ENCODE measurements at places on chromosomes 1 and 21.

DNA sequence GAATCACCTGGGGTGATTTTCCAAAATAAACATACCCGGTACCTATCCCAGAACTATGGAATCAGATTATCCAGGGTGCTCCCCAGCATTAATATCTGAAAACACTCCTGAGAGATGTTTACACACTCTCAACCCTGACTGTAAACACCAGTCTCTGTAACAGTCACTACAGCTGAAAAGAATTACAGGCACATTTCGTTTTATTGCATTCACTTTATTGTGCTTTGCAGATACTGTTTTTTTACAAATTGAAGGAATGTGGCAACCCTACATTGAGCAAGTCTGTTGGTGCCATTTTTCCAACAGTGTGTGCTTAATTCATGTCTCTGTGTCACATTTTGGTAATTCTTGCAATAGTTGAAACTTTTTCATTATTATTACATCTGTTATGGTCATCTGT is 31.8 kb downstream of the HSF2BP start:
- no peak for DNase-seq

GRCh38 chr1:228345201-228345930 is 61.3 kb downstream of the TRIM11 start:
- DNase-seq, result no peak

DNA sequence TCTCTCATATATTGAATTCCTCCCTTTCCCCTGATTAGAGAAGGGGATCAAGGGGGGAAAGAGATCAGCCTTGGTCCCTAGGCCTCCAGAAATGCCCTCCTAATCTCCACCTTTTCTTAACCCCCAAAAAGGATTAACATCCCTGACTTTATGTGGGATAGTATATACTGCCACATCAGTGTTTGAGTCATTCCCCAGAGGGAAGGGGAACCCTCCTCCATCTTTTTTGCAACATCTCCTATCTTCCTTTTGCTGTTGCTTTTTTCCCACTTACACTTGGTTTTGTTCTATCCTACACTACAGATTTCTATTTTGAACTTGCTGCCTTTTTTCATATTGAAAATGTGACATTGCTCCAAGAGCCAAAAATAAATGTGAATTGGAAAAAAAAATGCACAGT is 65.4 kb upstream of the PODN start:
- DNase-seq, result no peak

GRCh38 chr1:155035936-155036335 is 2.3 kb downstream of the DCST1 start:
- DNase-seq, result no peak

- DNase-seq, result no peak
Observed at GRCh38 chr1:160082487-160082886, 1.1 kb downstream of the KCNJ9 start.

DNA sequence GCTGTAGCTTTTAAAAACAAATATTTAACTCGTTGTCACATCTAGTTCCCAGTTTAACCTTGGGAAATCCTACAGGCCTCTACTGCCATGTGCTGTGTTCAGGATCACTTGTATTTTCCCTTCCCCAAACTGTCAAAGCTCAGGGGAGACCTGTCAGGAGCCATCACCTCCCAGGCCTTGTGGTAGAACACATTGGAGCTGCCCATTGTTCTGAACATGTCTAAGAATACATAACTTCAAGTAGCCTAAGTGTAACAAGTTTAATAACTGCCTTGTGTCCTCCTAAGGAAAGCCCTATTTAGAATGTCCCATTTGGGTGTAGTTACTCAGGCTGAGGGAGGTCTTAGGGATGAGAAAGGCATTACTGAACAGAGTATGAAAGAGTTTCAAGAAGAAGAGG is 28.6 kb upstream of the PIGC start:
- DNase-seq, result no peak

DNA sequence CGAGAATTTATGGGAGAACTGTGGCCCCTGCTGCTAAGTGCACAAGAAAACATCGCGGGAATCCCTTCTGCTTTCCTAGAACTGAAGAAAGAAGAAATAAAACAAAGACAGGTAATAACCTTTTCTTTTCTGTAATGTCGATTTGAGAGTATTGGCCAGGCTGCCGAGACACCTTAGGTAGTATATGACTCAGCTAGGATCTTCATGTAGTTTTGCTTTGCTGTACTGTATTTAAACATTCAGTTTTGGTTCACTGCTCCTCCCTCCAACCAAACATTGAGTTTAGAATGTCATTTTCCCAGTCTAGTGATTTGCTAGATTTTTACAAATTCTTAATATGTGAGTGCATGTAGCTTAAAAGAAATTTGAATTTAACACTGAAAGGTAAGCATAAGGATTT is 5.8 kb downstream of the SRRM1 start:
- DNase-seq, result no peak

GRCh38 chr21:25456672-25457071 is 150.6 kb downstream of the MRPL39 start:
- peak; percentile 1 for DNase-seq

GRCh38 chr1:201516511-201517127 is 9.7 kb upstream of the CSRP1 start:
- no peak for DNase-seq

- no peak for DNase-seq
Observed at GRCh38 chr1:238639861-238640260, 746.5 kb upstream of the CHRM3 start.

- no peak for DNase-seq
Observed at GRCh38 chr1:200488375-200489165, 78.7 kb upstream of the ZNF281 start.

DNA sequence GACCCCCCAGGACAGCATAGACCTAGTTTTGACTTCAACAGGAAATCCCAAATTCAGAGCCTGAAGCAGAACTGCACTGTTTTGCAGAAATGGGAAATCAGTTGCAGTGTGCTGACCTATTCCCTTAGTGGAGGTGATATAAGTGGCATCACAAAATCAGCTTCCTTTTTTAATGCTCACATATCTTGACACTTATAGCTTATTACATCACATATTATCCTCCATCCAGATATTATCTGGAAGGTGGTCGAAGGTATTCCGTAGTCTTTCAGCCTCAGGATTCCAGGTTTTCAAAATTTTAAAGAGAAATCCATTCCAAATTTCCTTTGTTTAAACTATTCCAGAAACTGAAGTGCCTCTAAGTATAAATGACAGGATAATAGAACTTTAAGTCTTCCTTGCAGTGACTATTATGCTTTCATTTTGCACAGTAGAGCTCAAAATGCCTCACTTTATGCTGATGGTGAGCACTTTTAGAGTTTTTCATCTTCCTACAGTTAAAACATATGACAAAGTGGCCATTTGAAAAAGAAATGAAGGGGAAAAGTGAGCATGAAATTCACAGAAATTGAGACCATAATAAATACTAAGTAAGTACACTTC is 106.4 kb upstream of the DPYD start:
- no peak for DNase-seq

DNA sequence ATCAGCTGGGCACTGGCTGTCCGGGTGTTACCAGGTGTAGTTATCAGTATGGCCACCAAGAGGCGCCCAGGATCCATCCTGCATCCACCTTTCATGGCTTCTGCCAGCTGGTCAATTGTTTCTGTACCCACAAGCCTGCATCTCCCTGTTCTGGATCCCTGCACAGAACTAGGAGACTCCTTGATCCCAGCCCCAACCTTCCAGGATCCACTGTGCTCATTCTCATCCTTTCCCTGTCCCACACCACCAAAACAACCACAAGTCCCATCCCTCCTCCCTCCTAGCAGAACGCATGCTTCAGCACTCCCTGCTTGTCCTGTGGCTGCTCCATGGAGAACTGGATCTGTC is 27.2 kb upstream of the FOXE3 start:
- DNase-seq, result no peak

DNA sequence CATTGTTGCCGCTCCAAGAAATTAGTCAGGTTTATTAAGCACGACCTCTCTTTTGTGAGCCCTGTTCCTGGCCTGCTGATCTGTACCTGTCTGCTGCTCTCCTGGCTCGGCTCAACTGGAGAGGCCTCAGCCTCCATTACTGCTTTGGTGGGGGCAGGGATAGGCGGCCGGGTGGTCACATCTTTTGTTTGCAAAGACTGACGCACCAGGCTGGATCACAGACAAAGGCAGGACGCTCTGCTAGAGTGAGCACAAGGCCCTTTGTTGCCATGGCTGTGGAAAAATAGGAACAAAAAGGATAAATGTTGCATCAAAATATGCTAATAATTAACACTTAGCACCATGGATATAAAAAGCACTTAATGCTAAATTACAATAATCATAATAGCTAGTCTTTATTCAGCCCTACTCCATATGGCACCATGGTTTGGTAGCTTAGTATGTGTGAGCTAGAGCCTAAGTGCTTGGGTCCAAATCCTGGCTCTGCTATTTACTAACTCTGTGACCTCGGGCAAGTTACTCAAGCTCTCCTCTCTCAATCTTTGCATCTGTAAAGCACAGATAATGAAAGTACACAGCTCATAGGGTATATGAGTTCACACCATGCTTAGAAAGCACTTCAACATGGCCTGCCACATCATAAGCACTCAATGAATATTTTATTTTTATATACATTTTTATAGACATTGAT is 28.9 kb upstream of the HPDL start:
- no peak for DNase-seq

DNA sequence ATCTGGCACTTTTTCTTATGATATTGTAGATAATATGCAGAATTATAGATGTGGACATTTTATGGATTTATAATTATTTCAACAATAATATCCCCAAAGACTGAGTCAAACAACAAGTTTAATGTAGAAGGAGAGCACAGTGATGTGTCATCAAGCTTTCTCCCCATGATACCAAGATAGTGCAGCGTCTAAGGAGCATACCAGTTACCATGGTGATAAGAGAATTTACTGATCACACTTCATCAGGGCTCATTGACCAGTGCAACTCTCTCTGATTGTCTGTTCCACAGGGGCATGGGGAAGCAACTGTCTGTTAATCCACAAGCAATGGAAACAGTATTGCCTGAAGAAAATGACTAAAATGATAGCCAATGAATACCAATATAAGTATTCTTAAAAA is 209.6 kb upstream of the DPYD start:
- DNase-seq, result no peak

DNA sequence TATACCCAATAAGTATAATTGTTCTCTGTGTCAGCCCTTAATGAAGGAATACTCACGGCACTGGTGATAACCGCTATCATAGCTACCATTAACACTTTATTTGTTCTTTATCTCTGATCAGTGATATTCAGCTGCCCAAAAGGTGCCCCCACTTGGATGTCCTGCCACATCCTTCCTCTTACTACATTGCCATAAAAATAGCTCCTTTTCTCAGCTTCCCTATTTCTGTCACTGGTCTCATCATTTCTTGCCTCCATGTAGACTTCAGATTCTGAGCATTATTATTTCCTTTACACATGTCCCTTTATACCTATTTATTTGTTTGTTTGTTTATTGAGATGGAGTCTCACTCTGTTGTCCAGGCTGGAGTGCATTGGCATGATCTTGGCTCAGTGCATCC is 2.7 kb upstream of the RAB29 start:
- no peak for DNase-seq

GRCh38 chr1:194952171-194952570 is 1656.1 kb downstream of the KCNT2 start:
- no peak for DNase-seq

- no peak for DNase-seq
Observed at GRCh38 chr1:230681599-230681998, 32.3 kb downstream of the AGT start.

DNA sequence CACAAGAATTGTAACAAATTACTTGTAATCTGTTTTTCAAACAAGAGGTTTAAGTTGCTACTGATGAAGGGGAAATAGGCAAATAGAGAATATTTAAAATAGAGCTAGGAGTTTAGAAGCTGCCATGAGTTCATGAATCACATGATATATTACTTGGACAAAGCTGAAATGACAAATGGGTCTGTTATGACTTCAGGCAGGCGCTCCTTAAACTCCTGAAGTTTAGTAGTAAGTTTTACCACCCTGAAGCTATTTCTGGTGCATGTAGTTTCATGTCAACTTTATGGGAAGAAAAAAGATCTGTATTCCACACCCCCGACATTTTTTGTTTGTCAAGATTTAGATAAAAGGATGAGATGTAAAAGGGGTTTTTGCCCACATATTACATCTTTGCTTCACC is 58.5 kb downstream of the PLA2G4A start:
- no peak for DNase-seq

DNA sequence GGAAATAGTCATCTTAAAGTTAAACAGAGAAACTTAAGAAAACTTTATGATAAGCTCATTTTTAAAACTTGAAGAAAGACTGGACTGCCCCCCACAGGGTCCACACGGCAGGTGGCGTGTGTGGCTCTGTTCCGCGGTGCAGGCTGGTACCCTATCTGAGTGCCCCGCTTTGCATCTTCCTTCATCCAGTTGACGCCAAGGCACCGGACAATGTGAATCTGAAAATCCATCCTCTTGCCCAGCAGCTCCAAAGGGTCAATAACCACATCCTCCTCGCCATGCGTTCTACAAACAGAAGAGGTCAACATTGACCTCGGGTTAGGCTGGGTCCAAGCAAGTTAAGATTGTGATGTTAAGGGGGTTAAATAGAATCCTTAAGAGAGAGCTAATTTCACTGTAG is 54.5 kb downstream of the SCCPDH start:
- DNase-seq, result no peak

GRCh38 chr1:119632841-119633240 is 15.2 kb downstream of the ZNF697 start:
- DNase-seq, result no peak

DNA sequence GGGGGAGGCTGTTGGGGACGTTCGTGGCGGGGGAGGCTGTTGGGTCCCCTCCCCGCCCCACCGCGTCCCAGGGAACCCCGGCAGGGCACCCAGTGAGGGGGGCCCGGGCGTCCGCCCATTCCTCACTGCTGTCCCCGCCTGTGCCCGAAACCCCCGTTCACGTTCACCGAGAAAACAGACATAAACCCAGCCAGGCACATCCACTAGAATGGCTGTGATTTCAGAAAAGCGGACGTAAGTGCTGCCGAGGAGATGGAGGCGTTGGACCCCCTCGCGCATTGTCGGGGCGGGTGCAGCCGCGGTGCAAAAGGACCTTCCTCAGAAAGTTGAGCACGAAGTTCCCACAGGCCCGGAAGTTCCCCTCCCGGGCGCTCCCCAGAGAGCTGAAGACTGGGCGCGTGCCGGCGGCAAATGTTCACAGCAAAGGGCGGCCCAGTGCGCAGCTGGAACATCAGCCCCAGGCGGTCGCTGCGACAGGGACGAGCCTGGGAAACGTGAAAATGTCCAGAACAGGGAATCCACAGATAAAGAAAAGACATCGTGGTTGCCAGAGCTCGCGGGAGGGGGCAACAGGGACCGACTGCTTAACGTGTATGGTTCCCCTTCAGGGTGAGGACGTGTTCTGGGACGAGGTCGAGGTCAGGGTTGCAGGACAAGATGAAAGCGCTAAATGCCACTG is 18.5 kb upstream of the SAMD11 start:
- DNase-seq, result no peak

GRCh38 chr1:113401067-113401466 is 10.8 kb downstream of the MAGI3 start:
- DNase-seq, result no peak

GRCh38 chr1:174080819-174081218 is 58.7 kb upstream of the RC3H1 start:
- DNase-seq, result no peak
